ENCODE measurements at places on chromosomes 4 and X.

- DNase-seq = no peak
These were observed 27.2 kb downstream of the TNIP2 start for GRCh38 chr4:2728806-2729532.

GRCh38 chrX:19705196-19705769 is 182.1 kb downstream of the SH3KBP1 start:
- DNase-seq = no peak

DNA sequence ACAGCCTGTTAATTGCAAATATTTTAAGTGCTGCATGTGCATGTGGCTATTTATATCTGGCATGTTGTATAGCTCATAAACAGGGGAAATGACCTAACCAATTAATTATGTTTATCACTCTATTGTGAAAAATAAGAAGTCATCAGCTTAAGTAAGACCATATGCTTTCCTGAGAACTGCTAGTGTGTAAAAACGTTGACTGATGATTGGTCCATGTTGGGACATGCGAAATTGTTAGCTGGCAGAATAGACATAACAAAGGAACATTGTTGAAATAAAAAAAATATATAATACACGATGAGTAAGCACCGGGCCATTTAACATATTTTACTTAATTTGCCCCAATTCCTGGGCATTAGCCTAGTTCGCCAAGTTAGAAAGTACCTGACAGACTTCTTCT is 207.5 kb downstream of the ANK2 start:
- no peak for DNase-seq

- no peak for DNase-seq
These were observed 2.9 kb downstream of the IDH3G start for GRCh38 chrX:153791104-153791852.

DNA sequence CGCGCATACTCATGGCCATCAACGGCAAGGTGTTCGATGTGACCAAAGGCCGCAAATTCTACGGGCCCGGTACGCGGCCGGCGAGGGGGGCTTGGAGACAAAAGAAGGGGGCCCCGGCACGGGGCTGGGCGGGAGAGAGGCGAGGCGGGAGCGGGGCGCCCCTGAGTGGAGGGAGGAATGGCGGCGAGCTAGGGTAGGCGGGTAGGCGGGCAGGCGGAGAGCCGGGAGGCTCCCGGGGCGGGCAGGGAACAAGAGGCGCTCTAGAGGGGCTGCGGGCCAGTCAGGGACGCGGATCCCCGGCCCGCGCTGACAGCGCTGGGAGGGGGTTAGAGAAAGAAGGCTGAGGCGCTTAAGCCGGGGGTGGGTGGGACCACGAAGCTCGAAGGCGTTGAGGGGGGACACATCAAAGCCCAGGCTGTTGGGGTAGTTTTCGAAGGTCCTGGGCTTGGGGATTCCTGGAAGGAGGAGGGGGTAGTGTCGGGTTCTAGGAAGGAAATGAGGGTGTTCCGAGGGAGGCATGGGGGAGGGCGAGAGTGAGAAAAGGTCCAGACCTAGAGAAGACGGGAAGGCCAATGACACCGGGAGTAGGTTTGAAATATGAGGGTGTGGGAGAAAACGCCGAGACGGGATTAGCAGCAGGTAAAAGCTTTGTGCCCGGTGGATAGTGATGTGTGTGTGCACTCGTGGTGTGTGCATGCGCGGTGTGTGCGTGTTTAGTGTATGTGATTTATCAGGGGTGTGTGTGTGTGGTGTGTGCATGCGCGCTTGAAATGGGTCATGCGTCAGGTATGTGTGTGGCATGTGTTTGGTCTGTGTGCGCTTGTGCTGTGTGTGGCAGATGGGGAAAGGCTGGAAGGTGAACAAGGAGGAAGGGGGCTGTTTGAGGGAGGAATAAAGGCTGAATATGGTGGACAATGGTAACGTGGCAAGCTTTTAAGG is 807 bp downstream of the PGRMC1 start:
- no peak for DNase-seq
